Tibial artery (tissue), 4 donors: ENCODE measurements at places on chromosomes 3 and 15.

DNA sequence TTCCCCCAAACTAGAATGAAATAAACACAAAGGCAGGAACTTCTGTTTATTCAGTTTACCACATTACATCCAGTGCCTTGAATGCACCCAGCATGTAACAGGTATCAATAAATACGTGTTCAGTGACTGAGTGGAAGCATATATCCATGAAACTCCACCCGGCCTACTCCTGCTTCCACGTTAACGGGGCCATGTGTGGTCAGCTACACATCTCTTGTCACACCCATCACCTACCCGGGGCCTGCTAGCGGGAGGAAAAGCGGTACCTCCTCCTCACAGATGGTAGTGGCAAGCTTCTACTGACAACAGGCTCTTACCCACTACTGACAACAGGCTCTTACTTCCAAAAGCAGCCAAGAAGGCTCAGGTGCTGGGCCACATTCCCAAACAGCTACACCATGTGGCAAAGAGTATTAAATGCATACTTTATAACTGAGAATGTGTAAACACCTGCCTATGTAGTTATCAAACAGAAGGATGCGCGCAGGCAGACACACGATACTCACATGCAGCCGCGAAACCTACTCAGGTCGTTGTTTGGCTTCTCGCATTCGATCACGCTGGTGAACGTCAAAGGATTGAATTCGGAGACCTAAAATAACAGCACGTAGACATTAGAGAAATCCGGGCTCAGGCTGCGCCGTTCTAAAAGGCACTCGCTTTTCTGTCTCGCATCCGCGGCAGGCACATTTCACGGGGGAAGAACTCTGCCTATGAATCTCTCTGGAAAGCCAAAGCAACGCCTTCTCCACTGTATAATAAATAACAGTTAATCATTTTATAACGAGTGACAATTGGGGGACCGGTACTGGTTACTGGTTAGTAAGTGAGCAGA, 127.4 kb downstream of the ATP10A start:
- no peak for DNase-seq

GRCh38 chr15:43541785-43542184, 24.4 kb downstream of the MAP1A start:
- DNase-seq = no peak

GRCh38 chr3:42114130-42114725, 23.1 kb downstream of the TRAK1 start:
- no peak for DNase-seq

GRCh38 chr3:189334064-189334920, 162.5 kb downstream of the TPRG1 start:
- DNase-seq = no peak

GRCh38 chr3:82202269-82202668, 440.8 kb upstream of the GBE1 start:
- DNase-seq = no peak

- no peak for DNase-seq
These were observed 272.9 kb downstream of the TBC1D5 start for GRCh38 chr3:17469520-17469919.

DNA sequence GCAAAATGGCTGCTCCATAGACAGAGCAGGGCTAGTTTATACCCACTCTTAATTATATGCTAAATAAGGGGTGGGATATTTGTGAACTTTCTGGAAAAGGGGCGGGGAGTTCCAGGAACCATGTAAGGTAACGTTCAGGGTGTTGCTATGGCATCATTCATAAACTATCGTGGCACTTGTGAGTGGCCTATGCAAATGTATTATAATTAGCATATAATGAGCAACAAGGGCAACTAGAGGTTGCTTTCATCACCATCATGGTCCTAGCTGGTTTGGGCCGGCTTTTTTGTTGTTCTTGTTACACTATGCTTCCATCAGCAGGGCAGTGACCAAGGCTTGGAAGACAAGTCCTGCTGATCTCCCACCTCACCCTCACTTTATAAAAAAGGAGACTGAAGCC, 43.2 kb upstream of the FGD5 start:
- DNase-seq = no peak

- DNase-seq = no peak
These were observed 2.7 kb downstream of the P3H2 start for GRCh38 chr3:190117981-190118380.

DNA sequence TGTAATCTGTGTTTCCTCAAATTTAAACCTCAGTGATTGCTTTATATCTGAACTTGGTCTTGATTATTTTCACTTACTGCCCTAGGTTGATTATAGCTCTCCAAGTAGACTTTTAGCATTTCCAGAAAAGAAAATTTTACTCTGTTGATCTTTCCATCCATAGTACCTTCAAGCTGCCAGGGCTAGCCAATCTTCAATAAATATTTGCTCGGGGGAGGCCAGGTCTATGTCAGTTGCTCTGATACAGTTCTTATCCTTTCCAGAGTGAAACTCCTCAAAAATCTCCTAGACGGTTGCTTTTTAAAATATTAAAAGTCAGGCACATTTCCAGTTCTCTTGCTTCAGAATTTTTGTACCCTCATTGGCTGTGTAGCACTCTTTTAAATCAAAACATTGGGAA, 38.8 kb downstream of the RETNLB start:
- DNase-seq = no peak

GRCh38 chr3:184299488-184300377, 692 bp downstream of the PSMD2 start:
- no peak for DNase-seq

GRCh38 chr3:123295901-123296250, 94.1 kb downstream of the SEC22A start:
- DNase-seq = peak; percentile 17

GRCh38 chr3:171187706-171188290, 161.3 kb upstream of the SLC2A2 start:
- no peak for DNase-seq

DNA sequence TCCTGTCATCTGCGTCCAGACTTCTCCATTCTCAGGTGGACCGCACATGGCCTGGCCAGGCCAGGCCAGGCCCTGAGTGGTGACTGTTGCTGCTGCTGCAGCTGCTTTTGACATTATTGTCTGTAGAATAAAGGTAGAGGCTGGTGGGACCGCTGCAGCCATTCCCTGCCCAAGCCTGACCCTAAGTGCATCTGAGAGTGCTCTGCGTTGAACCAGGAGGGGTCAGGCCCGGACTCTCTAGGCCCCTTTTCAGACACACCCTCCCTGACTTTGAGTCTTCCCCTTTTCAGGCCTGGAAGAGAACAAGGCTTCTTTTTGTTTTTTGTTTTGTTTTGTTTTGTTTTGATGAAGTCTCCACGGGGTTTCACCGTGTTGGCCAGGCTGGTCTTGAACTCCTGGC, 54.6 kb upstream of the FLNB start:
- DNase-seq = no peak

DNA sequence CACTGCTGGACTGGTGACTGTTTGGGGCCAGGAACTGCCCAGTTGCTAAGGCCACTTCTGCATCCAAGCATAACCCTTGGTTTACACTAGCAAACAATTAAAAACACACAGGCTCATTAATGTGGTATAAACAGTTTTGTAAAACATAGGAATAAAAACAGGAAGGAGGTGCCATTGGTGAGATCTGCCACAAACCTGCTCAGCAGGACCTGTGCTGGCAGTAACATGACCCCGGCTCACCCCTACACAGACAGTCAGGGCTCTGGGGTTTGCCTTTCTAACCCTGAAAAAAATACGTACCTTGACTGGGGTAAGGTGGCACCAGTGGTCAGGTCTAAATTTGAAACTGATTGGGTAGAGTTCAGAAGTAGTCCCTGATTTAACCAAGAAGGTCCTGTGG, 76.2 kb downstream of the ATP1B3 start:
- DNase-seq = no peak

DNA sequence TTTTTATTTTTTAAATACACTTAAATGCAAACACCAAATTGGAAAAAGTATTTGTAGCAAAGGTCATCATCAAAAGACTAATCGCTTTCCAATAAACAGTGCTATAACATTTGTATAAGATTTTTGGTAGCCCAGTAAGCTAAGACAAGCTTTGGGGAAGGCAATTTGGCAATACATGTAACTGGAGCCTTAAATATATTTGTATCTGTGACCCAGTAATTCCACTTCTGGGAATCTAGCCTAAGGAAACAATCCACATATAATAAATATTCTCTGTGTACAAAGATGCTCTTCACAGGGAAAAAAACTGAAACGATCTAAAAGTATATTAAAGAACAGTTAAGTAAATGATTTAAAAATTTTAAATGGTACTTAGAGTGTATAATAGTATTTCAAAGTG, 65.5 kb upstream of the TJP1 start:
- DNase-seq = no peak

DNA sequence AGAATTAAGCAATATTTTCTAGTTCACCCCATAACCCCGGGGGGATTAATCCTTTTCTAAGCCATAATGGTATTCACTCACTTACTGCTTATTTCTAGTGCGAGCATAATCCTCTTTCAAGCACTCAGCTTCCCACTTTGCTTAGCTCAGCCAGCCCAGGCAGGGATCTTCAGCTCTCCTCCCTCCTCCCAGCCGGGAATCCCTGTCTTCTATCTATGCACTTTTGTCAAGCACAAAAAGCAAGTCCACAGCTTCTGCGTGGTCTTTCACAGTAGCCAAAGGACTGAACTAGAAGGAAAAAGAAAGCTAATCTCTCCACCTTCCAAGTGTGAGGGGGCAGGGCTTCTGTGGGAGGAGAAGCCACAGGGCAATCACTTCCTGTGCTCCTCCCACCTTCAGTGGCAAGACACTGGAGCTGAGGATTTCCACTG, 62.8 kb downstream of the PEX5L start:
- no peak for DNase-seq

DNA sequence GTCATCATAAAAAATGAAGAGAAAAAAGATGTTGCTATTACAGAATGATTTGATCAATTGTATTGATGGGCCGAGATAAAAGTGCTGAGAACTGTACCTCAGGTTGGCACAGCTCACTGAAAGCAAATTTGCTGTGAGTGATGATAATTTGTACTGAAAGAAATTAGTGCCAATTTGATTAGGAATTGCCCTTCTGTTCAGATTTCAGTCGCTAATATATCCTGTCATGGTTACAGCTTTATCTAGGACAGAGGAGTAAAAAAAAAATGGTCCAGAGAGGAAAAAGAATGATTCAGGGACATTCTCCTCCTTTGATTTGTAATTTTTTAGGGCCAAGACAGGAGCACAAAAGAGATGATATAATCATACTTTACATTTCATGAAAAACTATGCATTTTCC, 1264.2 kb downstream of the ROBO2 start:
- no peak for DNase-seq

DNA sequence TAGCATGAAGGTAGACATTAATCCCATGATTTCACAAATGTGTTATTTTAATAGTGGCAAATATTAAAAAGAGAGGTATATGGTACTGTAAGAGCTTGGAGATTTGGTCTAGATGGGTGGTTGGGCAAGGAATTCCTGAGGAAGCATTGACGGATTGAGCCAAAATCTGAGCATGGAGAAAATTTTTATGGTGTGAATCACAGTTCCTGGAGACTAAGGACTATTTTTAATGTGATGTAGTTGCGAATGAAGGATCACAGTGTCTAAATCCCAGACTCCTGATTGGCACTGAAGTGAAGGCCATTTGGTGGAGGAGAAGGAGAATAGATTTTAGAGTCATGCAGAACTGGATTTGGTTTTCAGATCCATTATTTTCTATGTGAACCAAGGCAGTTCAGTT, 188.7 kb upstream of the FEZF2 start:
- DNase-seq = no peak

- no peak for DNase-seq
These were observed 96.4 kb upstream of the NANOGP8 start for GRCh38 chr15:35181538-35181937.

- no peak for DNase-seq
These were observed 107.9 kb upstream of the ALDH1A3 start for GRCh38 chr15:100771746-100772145.

DNA sequence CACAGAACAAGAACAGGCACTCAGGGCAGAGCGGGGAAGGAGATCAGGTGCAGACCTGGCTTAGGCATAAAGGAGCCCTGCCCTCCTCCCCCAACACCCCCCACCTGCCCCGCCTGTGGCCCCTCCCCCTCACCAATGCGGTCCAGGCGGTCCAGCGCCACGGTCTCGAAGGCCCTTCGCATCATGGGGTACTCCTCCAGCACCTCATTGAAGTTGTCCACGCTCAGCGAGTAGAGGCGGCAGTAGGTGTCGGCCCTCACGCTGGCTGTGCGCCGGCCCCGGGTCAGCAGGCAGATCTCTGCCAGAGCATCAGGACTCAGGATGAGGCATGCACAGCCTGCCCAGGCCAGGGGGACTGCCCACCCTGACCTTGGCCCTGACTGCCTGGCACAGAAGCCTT, 44.8 kb downstream of the HCN4 start:
- DNase-seq = peak; percentile 55

- DNase-seq = no peak
These were observed 25.4 kb upstream of the DET1 start for GRCh38 chr15:88571852-88572259.

- DNase-seq = no peak
These were observed 61.9 kb downstream of the BTLA start for GRCh38 chr3:112437146-112438022.

- DNase-seq = no peak
These were observed 17.9 kb downstream of the RIOX2 start for GRCh38 chr3:97954228-97954827.

GRCh38 chr3:133466531-133467386, 66.9 kb downstream of the BFSP2 start:
- no peak for DNase-seq

- DNase-seq = no peak
These were observed 473.7 kb downstream of the LPP start for GRCh38 chr3:188627652-188628051.

GRCh38 chr15:101045236-101045646, 126.1 kb downstream of the LRRK1 start:
- DNase-seq = peak; percentile 25
